Occipital lobe (tissue), 3 donors: ENCODE measurements at places on chromosomes 3 and 15. TPM values are rescaled to one million over a fixed set of nuclear protein-coding genes. Genes with fewer than 3 reads are reported as not detected.

Gene MYZAP
- total RNA-seq: 1.1 TPM

Gene GP5
- total RNA-seq: not detected

Gene ATOSA
- 52.4 TPM for total RNA-seq

Gene OR4F6
- total RNA-seq: not detected

Gene GOLGA8N
- 1.4 TPM for total RNA-seq

Gene CIAO2A
- 36.3 TPM for total RNA-seq

GRCh38 chr15:80159811-80160569 lies 7.2 kb downstream of the FAH start:
- no peak for DNase-seq

DNA sequence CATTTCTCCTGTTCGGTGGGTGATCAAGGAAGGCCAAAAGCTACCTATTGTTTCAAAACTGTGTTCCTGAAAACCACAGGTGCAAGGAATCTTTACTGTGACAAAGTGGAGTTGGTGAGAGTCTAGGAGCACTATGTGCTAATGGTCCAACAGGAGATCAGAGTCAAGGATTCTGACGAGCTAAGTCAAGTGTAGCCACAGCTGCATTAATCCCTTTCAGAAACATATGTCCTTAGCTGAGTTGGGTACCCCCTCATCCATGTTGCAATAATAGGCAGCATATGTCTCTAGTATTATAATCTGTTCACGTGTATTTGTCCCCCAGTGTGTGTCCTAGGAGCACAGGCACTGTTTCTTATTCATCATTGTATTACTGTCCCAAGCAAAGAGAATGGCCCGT lies 1.7 kb downstream of the VPS39 start:
- DNase-seq: no peak

DNA sequence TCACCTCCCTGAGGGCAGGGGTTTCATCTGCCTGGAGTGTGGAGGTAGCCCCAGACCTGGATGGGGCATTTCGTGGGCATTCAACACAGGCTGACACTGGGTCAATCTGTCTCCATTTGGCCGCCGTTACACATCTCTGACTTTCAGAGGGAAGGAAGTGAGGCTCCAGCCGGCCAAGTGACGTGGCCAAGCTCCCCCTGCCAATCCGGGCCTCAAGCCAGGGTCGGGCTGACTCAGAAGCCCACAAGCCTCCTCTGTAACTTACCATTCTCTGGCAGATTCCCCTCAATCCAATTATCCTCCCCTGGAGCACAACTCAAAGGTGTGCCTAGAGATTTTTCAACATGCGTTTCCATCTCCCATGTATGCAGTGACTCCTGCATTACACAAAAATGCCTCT lies 227.6 kb downstream of the KLF13 start:
- DNase-seq: peak; percentile 9

DNA sequence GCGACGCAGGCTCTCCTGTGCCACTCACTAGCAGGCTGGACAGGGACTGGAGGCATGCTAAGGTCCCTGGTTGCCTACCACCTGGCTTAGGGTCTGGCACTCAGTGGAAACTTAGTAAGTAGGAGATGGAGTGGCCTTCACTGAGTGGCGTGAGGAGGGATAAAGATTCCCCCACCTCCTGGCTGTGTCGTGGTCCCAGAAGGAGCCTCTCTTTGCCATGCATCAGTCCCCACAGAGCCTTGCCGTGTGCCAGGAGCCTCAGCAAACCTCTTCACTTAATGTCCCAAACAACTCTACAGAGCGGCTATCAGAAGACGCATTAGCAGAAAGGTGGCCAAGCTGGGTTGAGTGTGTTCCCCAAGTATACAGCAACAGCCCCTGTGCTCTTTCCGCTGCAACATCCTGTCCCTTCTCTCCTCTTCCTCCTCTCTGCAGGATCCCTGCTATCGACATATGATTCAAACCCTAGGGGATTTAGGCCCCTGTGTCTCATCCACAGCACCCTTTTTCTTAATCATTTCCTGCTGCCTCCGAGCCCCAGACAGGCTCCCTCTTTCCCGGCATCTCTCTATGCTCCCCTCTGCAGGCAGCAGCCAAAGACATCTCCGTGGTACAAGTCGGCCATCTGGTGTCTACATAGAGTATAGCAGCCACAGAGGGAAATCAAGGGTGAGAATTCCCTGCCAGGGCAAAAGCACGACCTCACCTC lies 66.7 kb downstream of the SLC6A1 start:
- DNase-seq: peak; percentile 66

DNA sequence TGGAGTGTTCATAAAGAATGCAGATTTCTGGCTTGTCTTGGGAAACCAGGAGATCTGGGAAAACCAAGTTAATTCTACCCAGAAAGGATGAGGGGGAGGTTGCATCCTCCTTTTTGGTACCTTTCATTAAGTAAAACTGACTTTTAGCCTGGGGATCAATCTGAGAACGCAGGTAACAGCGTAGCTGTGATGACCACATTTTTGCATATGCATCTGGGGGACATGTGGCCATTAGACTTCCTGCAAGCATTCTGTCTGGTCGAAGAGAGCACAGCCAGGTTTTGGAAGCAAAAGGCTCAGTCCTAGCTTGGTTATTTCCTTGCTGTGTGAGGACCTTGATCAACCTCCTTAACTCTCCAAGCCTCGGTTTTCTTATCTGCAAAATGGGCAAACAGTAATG lies 145.2 kb downstream of the SHQ1 start:
- DNase-seq: no peak

GRCh38 chr3:171614318-171614921 lies 154.2 kb upstream of the TNIK start:
- no peak for DNase-seq

DNA sequence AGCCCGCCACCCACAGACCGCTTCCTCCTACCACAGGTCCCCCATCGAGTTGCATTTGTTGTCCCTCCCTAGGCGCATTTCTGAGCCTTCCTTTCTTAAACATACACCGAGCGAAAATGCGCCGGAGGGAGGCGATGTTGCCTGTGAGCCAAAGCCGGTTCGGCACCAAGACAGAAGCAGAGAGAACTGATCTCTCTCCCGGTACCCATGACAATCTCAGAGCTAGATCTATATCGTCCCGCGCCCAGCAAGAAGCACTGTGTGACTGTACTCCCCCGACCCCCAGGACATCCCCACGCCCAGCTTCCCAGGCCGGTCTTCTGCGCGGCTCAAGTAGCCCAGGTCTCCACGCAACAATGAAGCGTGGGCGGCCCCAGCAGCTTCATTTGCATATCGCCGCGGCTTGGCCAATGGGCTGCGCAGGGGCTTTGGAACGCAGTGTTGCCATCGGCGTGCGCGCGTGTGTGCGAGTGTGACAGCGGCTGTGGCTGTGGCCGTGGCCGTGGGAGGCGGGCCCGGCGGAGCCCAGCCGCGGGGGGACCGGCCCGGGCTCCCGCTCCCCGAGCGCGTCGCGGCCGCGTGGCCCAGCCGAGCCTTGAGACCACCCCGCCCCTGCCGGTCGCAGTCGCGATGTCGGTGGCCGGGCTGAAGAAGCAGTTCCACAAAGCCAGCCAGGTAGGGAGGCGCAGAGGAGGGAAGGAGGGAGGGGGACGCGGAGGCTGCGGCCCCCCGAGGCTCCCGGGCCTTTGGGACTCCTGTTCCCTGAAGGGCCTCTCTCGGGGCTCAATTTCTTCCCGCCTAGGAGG lies at the start of gene SH3GL3:
Gene SH3GL3 (plus strand): TSS at position 438 of the 806 bp plus-strand sequence. CDS start 193 bp downstream, at position 631.
- peak; percentile 94 for DNase-seq

- DNase-seq: no peak
Observed at GRCh38 chr3:72821161-72821781, 27.0 kb downstream of the SHQ1 start.

- DNase-seq: no peak
Observed at GRCh38 chr3:131907796-131908195, 127.0 kb downstream of the CPNE4 start.

DNA sequence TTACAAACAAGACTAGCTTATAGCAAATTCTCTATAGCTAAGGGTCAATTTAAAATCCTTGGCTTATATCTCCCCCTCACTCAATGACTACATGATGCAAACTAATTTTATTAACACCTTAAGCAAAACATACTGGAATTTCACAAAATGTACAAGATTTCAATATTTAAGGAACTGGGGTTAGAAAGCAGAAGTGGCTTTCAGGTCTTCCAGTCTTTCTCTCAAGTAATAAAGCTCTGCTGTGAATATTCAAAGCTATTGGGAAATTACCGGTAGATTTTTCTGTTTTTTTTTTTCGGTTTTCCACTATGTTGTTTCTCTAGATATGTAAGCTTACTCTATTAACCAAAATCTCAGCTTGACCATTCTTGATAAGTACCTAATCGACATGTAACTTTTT lies 3.9 kb downstream of the EPM2AIP1 start:
- DNase-seq: no peak

DNA sequence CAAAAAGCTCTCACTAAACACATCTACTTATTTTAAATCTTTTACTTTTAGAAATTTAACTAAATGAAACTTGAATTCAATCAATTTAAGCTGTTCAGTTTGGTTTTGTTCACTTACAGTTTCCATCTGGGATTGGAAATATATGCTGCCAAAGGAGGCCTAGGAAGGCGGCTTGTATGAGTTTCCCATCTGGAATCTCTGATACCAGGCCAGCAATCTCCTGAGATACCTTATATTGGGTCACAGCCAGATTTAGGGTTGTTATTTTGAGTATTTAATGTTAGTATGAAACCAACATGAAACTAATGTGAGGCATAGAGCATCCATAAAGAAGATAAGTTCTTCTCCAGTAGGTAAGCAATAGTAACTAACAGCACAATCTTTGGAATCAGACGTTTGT lies 94.6 kb downstream of the GMNC start:
- no peak for DNase-seq

DNA sequence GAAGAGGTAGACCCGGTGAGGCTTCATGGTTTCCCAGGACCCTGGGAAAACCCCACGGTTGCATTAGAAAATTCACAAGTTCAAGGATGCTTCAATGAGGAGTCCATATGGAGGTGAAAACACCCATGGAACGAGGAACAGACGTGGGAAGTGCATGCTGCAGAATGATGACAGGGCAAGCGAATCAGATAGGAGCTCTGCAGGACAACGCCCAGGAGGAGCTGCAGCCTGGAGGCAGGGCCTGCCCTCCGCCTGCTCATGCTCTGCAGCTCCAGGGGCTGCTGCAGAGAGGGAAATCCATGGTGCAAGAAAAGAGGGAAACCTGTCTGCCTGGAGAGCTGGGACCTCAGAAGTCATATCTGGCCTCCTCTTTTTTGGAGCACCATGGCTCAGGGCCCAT lies 61.5 kb downstream of the NUP210 start:
- no peak for DNase-seq

GRCh38 chr3:194884649-194885315 lies 199.1 kb downstream of the FAM43A start:
- DNase-seq: no peak

GRCh38 chr3:65126527-65127410 lies 439.0 kb upstream of the ADAMTS9 start:
- no peak for DNase-seq

GRCh38 chr15:51830276-51830806 lies 888 bp downstream of the TMOD3 start:
- no peak for DNase-seq

- DNase-seq: no peak
Observed at GRCh38 chr3:141646760-141647561, 91.1 kb upstream of the RNF7 start.

DNA sequence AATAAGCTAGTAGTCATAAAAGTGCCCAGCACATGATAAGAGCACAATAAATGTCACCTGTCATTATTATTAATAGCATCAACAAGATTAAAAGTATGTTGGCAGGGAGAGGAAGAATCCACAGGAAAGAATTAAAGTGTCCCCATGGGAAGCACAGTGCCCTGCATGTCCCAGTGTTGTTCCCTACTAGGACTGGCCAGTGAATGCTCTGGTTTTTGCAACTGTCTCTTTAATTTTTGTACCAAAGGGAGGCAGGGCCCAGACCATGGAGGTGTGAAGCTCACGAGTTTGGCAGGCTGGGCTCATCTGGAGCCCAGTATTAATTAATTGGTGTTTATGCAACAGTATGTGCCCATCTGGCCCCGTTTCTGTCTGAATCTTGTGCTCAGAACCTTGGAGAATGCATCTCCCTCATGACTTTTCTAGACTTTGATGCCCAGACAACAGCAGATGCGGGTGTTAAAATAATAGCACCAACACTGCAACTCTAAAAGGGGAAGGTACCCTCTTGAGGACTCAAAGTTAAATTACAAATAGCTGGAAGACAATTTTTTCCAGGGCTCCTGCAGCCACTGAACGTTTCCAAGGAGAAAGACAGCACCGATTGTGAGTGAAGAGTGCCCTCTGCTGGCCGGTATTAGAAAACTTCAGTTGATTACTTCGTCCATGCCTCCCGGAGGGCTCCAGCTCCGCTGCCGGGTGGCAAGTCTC lies 71.9 kb upstream of the SPATA12 start:
- DNase-seq: peak; percentile 70

DNA sequence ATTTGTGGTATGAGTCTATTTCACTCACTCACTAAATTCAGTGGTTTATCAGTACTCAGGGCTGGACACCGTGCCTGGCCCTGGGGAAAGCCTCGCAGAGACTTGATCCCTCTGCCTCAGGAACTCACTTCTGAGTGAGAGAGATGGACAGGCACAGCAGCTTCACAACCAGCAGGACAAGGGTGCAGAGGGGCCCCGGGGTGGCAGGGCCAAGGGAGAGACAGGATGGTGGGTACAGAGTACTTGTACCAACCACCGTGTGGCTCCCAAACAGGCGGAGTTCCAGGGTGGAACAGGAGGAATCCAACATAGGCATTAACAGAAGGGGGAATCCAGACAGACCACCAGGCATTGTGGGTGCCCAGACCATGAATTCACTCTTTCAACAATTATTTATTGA lies 143.7 kb downstream of the MEGF11 start:
- DNase-seq: no peak

- DNase-seq: no peak
Observed at GRCh38 chr3:122322095-122323075, 2.7 kb upstream of the CSTA start.
